Neural crest cell (in vitro differentiated cells): ENCODE measurements at places on chromosomes 5 and 9. TPM values are rescaled to one million over a fixed set of nuclear protein-coding genes. Genes with fewer than 3 reads are reported as not detected.

GCNT1 gene
- 1.6 and 2.3 TPM in 2 replicates for total RNA-seq

AQP7 gene
- total RNA-seq = 0.57 and 0.98 TPM in 2 replicates

PLGRKT gene
- total RNA-seq = 24.2 and 24.6 TPM in 2 replicates

- H3K4me1 ChIP-seq = peaks cover 26% of the 10 kb centered on the region
- peaks cover 12% of the 10 kb centered on the region for H3K27me3 ChIP-seq
- H3K27ac ChIP-seq = no peak overlapping the region
- H3K36me3 ChIP-seq = no peaks in the 10 kb centered on the region
- peak; percentile 87 for DNase-seq
- peak overlapping the region; percentile 78 for H3K4me3 ChIP-seq
Measured at GRCh38 chr5:177370488-177371119, 12.9 kb downstream of the RGS14 start.

GRCh38 chr5:140631831-140632365, 1.1 kb downstream of the CD14 start:
- H3K27ac ChIP-seq = no peak overlapping the region
- H3K36me3 ChIP-seq = peaks cover 17% of the 10 kb centered on the region
- H3K4me3 ChIP-seq = no peak overlapping the region
- H3K27me3 ChIP-seq = no peaks in the 10 kb centered on the region
- no peaks in the 10 kb centered on the region for H3K4me1 ChIP-seq
- no peak for DNase-seq

- no peak overlapping the region for H3K4me3 ChIP-seq
- H3K36me3 ChIP-seq = no peaks in the 10 kb centered on the region
- DNase-seq = no peak
- H3K4me1 ChIP-seq = peaks cover 5% of the 10 kb centered on the region
Measured at GRCh38 chr9:27162045-27162444, 53.0 kb downstream of the TEK start.

- no peak for DNase-seq
- no peaks in the 10 kb centered on the region for H3K27me3 ChIP-seq
- H3K27ac ChIP-seq = no peak overlapping the region
Measured at GRCh38 chr5:152855441-152855840, 450.4 kb upstream of the NMUR2 start.

- H3K27me3 ChIP-seq = no peaks in the 10 kb centered on the region
- no peaks in the 10 kb centered on the region for H3K36me3 ChIP-seq
- H3K4me3 ChIP-seq = no peak overlapping the region
- H3K27ac ChIP-seq = no peak overlapping the region
- H3K4me1 ChIP-seq = peaks cover 29% of the 10 kb centered on the region
Measured at GRCh38 chr5:154365823-154366222, 80.0 kb upstream of the SAP30L start.
